ENCODE measurements at places on chromosomes 3 and 15. TPM values are rescaled to one million over a fixed set of nuclear protein-coding genes. Genes with fewer than 3 reads are reported as not detected.

GRCh38 chr3:155147588-155147987 lies 67.5 kb downstream of the MME start:
- no peak for DNase-seq

DNA sequence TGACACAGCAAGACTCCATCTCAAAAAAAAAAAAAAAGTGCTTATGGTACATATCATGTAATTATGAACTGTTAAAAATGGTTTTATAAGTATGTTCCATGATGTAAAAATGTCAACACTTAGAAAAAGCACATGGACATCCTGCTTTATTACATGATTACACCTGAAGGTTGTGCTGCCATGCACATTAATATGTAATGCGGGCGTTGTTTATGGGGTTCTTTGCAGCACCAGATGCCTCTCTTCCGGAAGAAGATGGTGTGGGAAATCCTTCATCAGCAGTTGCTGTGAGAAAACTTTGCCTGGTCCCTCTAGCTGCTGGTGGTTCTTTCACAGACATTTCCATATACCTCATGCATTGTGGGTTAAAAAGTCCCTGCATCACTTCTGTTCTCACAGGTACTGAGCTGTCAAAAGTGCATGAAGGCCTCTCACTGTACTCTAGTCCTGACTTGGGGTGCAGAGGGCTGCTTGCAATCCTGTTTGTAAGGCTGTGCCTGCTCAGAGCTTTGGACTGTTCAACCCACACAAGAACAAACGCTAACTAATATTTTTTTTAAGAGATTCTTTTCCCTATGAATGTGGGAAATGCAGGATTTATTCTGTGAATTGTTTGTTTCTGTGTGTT lies 43.6 kb downstream of the SENP2 start:
- DNase-seq, result no peak

DNA sequence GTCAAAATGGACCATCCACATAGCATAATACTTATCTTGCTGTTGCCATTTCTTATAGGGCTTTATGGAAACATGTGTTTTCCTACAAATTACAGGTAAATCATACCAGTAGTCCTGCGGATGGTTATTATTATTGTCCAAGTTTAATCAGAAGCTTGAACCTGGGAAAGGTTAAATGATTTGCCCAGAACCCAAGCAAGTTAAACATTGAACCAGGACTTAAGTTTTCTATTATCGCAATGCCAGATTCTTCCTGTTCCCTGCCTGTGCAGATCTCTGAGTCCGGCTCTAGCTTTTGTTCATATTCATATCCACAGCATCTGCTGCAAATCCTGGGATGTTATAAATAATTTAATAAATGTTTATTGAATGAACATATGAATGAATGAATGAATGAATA lies 12.5 kb downstream of the LPP start:
- no peak for DNase-seq

GRCh38 chr15:28930476-28931291 lies 44.9 kb downstream of the APBA2 start:
- DNase-seq, result no peak

ADAM10 gene
- polyA plus RNA-seq, result 229 TPM

Measured in left renal cortex interstitium (tissue), 4 donors.